ENCODE measurements at places on chromosomes 3 and 15.

- DNase-seq: no peak
Observed at GRCh38 chr3:19901337-19901736, 32.7 kb downstream of the EFHB start.

DNA sequence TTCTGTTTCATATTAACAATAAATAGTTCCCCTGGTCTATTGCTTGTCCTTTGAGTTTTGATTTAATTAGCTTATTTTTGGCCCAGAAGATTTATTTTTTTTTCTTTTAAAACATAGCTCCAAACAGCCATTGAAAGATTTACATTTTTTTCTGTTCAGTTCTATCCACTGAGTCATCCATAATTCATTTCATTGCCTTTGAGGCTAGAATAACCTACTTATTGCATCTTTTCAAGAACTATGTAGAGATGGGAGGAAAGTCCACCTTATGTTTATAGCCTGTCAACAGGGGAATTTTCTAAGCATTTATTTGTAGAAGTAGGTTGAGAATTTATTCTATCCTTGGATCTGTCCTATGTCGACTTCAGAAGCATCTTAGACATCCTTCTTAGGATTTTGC is 53.4 kb upstream of the CHD2 start:
- DNase-seq: no peak

DNA sequence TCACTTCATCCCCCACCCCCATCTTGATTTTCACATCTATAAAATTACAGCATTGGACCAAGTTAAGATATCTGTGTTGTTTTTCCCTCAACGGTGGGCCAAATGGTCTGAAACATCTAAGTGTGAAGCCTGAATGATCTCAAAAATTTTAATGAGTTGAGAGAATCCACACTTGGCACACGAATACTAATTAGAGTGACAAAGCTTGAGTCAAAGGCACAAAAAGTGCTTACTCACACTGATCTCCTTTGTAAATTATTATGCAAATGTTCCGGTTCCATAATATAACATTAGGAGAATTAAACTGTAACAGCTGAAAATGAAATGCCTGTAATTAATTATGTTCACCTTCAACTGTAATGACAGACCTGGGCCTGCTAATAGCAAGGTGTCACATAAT is 33.6 kb downstream of the GPR176 start:
- DNase-seq: no peak

GRCh38 chr3:33355611-33356010 is 78.4 kb downstream of the FBXL2 start:
- DNase-seq: no peak

- DNase-seq: no peak
Observed at GRCh38 chr15:57510647-57511046, 81.1 kb upstream of the MYZAP start.

DNA sequence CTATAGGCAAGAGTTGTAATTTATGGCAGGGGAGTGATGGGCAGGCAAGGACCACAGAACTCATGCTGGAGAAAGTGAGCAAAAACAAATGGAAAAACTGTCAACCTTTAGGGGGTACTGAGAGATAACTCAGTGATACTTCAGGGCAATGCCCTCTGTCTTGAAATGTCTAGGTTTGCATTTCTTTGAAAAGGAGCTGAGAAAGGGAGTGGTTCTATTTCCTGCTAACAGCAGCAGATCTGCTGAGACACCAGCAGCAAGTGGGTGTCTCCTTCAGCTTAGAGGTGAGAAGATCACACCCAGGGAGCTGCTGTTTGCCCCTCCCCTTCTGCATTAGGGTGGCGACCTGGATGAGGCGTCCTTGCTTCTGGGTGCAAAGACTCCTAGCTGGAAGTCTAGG is 42.3 kb upstream of the XIRP1 start:
- peak; percentile 18 for DNase-seq

- DNase-seq: no peak
Observed at GRCh38 chr3:186754871-186755270, 28.5 kb upstream of the EIF4A2 start.

GRCh38 chr3:57256844-57257243 is 29.3 kb downstream of the APPL1 start:
- DNase-seq: no peak

GRCh38 chr3:111989061-111989678 is 9.6 kb upstream of the TAGLN3 start:
- DNase-seq: peak; percentile 22

DNA sequence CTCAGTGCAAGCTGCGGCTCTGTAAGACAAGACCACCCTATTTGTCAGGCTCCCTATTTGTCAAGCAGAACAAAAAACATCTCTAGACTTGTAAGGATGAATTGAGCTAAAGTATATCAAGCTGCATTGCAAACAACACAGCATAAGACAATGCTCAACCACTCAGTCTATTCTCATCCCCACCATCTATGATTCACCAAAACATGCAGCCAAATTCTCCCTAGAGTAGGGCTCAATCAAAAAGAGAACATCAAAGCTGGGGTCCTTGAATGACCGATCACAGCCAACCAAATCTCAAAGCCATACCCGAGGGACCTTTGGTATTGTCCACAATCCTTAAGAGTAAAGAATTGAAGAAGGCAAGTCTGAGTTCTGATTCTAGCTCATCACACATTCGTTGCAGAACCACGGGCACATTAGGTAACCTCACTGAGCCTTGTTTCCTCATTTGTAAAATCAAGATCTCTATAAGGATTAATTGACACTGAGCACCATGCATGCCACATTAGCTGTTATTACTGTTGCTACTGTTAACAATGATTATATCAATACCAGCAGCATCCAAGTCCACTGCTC is 31.2 kb downstream of the RFTN1 start:
- no peak for DNase-seq

- DNase-seq: no peak
Observed at GRCh38 chr3:41394896-41395295, 195.6 kb downstream of the CTNNB1 start.

DNA sequence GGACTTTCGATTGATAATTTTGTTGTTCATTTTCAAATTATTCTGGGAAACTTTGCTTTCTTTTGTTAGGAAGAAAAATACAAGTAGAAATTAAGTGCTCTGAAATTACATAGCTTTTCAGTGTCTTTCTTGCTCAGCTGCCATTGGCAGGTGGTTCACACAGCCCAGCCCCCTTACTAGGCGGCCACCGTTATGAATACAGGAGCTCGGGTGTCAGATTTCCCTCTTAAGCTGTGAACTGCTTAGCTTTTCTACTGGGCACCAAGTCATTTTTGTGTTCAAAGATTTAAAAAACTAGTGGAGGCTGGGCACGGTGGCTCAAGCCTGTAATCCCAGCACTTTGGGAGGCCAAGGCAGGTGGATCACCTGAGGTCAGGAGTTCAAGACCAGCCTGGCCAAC is 55.2 kb downstream of the HMG20A start:
- no peak for DNase-seq

- no peak for DNase-seq
Observed at GRCh38 chr3:189680723-189681122, 49.5 kb downstream of the TP63 start.

GRCh38 chr15:67805666-67806516 is 19.4 kb upstream of the SKOR1 start:
- no peak for DNase-seq

- no peak for DNase-seq
Observed at GRCh38 chr3:173799060-173799816, 401.7 kb downstream of the NLGN1 start.

- no peak for DNase-seq
Observed at GRCh38 chr3:141258973-141259372, 27.3 kb downstream of the PXYLP1 start.

GRCh38 chr3:64417816-64418215 is 192.6 kb upstream of the PRICKLE2 start:
- no peak for DNase-seq

DNA sequence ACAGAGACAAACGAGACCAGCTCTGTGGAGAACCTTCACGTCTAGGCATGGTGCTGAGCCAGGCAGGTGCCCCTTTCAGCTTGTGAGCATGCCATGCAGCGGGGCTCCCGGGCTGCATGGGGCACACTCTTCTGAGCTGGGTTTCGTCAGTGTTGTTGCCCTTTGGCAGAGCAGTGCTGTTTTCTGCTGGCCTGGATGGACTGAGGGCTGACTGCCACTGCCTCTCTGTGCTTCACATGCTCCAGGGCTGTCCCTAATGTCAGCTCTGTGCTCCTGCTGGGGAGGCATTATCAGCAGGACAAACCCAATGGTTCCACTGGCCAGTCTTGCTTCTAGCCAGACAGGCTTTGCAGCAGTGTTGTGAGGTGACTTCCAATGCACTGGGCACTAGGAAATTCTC is 9.5 kb downstream of the GASK1A start:
- no peak for DNase-seq

DNA sequence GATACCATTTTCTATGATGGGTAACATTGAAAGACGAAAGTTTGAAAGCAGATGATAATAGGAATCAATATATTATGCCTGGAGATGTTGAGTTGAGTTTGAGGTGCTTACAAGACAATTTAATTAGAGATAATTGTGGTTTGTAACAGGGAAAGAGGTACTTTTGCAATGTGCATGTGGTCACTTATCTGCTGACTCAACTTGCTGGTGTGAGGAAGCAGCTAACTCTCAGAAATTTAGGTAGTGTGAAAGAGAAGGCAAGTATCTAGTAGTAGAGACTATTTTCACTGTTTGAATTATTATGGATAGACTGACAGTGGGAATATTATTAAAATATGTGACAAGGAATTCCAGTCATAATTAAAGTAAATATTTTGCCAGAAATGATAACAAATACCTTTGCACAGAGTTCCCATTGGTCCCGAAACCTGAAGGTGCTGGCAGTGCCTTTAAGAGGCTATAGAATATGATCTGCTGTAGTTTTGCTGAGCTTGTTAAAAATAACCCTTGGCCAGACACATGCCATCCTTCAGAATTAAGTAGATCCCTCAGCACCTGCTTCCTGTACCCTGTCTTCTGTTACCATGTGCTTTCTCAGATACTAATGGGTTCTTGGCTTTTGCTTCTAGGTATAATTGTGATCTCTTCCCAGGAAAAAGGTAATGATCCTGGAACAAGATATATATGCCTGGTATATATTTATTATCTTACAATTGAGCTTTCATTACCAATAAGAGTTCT is 315.9 kb downstream of the BCHE start:
- no peak for DNase-seq

GRCh38 chr3:71241246-71241901 is 342.2 kb downstream of the FOXP1 start:
- no peak for DNase-seq

GRCh38 chr3:124168271-124168670 is 176.3 kb upstream of the ROPN1 start:
- DNase-seq: no peak

DNA sequence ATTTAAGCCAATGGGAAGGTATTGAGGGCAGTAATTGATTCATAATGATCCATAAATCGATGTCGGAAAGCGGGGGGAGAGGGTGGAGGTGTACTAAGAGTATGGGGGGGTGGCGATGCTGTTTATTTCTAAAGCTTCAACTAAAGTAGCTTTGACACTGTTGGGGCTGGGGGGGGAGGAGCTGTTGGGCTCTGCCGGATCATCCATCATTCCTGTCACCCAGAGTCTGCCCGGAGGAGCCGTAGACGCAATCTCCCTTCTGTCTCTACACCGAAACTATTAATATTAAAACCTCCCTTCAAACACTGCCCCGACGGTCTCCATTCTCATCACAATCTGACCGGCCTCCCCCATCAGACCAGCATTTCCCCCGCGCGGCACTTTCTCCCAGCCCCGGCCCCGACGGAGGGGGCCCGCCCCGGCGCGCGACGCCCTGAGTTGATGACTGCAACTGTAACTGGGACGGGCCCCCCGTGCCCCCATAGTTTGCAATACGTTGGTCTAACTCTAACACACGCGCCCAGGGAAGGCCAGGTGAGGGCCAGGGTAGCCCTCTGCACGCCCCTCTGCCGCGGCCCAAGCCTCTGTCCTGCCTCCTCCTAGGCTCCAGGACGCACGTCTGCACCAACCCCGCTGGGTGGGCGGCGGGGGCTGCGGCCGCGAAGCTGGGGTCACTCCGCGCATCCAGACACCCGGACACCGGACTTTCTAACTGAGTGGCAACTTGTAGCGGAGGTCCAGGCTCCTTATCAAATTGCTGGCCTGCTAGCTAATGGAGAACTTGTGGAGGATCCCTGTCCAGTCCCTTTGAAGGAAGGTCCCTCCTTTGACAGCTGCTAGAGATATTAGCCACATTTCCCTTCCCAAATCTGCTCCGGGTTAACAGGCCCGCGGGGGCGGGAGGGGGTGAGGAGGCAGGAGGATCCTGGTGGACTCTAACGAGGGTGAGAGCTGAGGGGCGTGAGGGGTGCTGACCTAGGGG is 212.0 kb downstream of the MEIS2 start:
- DNase-seq: no peak

DNA sequence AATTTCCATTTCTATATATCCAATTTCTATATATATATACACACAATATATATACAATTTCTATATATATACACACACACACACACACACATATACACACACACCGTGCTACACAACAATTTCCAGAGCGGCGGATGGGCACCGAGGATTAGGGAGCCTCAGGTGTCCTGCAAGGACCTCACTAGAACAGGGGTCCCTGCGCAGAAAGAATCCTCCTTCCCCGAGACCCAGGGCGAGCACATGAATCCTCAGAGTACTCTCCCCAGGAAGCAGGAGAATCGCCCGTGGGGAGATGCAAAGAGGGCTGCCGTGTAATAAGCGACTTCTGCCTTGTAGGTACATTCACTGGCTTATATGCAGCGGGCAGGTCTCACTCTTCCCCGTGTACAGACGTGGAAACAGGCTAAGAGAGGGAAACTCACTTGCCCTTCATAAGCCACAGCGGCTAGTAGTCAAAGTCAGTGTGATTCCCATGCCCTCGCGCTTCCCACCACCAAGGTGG is 467 bp downstream of the PIF1 start:
- no peak for DNase-seq

- no peak for DNase-seq
Observed at GRCh38 chr3:21517184-21517583, 233.8 kb downstream of the ZNF385D start.

DNA sequence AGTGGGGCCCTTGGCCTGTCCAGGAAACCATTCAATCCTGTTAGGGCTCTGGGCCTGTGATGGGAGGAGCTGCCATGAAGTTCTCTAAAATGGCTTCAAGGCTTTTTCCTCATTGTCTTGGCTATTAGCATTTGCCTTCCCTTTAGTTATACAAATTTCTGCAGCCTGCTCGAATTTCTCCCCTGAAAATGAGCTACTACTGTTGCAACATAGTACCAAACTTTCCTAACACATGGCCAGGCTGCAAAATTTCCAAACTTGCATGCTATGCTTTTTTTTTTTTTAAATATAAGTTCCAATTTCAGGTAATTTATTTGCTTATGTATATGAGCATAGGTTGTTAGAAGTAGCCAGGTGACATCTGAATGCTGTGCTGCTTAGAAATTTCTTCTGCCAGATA is 560.8 kb upstream of the TBL1XR1 start:
- DNase-seq: no peak

DNA sequence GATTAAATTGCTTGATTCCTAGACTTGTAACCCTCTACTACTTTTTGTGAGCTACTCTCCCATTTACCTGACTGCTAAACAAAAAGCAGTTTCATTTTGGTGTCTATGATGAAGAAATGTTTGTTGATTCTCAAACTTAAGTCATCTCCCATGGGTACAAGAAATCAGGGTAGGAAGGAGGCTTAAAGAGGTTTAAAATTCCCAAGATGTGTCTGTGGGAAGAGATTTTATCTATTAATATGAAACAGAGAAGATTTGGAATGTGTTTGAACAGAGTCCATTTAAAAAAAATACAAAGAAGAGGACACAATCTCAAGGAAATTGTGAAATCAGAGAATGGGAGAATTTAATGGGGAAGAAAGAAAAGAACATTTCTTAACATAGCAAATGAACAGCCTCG is 14.8 kb downstream of the P3H2 start:
- DNase-seq: no peak

Data from central memory CD4-positive, alpha-beta T cell (primary cell).